Sciatic nerve (tissue), 2 donors: ENCODE measurements at places on chromosomes 1 and 21. TPM values are rescaled to one million over a fixed set of nuclear protein-coding genes. Genes with fewer than 3 reads are reported as not detected.

GRCh38 chr1:186957314-186957713, 128.6 kb downstream of the PLA2G4A start:
- DNase-seq = no peak

DNA sequence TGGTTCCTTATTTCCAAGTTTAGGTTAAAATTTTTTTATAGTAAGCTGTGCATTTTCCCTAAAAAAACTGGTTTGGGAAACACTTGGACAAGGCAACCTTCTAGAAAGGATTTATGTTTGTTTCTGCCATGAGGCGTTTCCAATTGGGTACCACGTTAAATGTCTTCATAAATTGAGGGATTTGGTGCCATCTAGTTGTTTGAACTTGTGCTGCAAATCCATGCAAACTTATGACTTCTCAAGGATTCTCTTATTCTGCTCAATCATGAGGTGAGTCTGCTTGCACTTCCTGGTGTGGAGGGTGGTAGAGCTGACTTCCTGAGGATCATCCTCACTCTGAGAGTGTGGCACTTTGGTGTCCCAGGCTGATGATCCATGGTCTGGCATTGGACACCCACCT, 123.3 kb downstream of the PCNX2 start:
- DNase-seq = no peak

GRCh38 chr1:36486439-36487335, 4.0 kb upstream of the CSF3R start:
- DNase-seq = peak; percentile 73

GRCh38 chr1:116024626-116025025, 48.3 kb downstream of the SLC22A15 start:
- no peak for DNase-seq

AVPR1B gene
- not detected for total RNA-seq

SPOCD1 gene
- total RNA-seq = 1.3 TPM

SLC30A10 gene
- 0.62 TPM for total RNA-seq
